ENCODE measurements at places on chromosomes 3 and 15.

GRCh38 chr3:175457301-175457700 lies 598.2 kb downstream of the NAALADL2 start:
- no peak for DNase-seq

GRCh38 chr3:114480442-114480841 lies 186.6 kb downstream of the TIGIT start:
- no peak for DNase-seq

DNA sequence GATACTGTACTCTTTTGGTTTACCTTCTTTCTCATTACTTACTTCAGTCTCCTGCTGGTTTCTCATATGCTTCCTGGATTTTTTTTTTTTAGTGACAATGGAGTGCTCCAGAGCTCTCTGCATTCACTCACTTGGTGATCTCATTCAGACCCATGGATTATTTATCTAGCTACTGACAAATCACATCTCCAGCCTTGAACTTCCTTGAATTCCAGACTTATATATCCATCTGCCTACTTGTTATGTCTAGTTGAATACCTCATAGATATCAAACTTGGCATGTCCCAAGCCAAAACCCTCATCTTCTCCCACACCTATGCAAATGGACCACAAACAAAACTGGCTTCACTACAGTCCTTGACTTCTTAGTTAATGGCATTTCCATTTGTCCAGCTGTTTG lies 234.7 kb upstream of the ZPLD1 start:
- no peak for DNase-seq

- DNase-seq: no peak
Measured at GRCh38 chr3:182508919-182509711, 284.2 kb upstream of the ATP11B start.

GRCh38 chr3:143851331-143852017 lies 3.2 kb upstream of the SLC9A9 start:
- no peak for DNase-seq

DNA sequence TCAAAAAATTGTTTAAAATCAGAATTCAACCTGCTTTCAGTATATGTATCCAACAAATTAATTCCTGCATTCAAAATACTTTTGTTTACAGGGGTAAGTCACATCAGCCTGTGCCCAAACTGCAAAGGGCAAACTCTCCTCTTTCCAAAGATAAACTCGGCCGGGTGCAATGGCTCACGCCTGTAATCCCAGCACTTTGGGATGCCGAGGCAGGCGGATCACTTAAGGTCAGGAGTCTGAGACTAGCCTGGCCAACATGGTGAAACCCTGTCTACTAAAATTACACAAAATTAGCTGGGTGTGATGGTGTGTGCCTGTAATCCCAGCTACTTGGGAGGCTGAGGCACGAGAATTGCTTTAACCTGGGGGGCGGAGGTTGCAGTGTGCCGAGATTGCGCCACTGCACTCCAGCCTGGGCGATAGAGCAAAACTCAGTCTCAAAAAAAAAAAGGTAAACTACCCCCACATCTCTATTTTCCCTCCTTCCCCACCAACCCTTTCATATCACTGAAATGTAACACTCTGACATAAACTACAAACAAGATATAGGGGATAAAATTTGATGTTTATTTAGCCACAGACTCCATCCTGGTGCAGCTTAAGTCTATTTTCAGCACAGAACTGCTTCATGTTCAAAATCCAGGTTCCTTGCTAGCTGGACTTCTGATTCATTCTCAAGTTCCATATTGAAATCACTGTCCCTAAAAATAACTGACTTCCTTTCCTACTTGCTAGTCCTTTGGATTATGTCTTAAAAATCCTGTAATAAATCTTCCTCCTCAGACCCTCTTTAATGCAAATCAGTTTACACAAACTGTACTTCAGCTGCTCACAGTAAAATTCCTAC lies 15.4 kb downstream of the UBP1 start:
- DNase-seq: no peak
